DMS153 (cell line): ENCODE measurements at places on chromosomes 11 and 22.

DNA sequence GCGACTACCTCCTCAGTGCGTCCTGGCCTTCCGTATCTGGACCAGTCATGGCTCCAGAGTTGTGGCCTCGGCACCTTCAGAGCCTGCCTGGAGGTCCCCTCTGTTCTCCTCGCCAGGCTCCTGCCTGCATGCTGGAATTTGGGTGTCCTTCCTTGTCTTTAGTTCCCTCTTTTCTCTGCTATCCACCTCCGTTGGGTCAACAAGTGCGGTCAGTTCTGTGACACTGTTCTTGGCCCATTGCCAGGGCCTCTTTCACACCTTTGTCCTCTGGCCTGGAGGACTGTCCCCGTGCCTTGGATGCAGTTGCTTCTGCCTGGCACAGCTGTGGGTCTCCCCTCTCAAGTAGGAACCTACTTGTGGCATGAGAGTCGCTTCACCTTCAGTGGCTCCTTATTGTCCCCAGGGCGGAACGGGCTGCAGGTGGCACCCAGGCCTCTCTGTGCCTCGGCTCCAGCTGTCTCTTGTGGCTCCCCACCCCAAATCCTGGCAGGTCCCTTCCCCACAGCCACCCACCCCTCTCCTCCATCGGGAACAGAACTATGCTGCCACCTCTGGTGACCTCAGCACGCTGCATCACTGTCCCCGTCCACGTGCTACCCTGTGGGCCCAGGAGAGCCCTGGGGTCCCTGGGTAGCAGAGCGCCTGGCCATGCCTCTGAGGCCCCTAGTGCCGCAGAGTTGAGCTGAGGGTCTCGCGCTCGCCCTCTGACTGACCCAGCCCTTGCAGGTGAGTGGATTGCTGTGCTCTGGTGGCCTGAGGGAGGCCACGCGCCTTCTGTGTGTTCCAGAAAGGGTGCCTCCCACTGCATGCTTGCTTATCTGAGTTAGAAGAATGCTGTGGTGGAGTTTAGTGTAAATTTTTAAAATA lies 4.7 kb downstream of the DGCR8 start:
- no peak for DNase-seq

- no peak for DNase-seq
Measured at GRCh38 chr11:107272561-107272960, 185.1 kb downstream of the CWF19L2 start.

DNA sequence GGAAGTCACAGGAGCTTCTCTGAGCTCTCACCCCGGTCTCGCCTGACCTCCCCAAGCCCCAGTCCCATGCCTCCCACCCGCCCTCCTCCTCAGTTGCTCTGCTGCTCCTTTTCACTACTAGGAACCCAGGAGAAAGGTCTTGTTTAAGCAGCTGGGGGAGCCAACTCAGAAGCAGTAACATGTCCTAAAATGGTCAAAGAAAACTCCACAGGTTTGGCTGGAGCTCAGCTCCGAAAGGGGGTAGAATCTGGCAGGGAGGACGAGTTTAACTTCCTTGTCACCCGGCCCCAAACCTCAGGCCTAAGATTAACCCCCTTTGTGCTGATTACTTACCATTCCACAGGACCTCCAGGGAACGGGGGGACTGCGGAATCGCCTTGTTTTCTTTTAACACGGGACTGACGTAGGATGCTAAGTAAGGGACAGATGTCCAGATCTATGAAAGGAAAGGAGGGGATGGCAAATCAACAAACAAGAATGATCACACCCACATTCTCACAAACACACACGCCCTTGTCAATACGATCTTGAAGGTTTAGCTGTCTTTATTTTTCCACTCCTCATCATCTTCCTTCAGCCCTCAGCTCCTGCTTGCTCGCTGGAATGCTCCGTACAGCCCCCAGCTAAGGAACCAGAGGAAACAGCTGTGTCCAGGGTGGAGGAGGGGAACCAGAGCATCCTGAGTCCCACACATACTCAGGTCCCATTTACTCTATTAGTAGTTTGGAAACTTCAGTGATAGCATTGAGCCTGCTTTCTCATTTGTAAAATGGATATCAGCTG lies 13.5 kb downstream of the PCSK7 start:
- no peak for DNase-seq

GRCh38 chr11:9748361-9748970 lies 84.6 kb downstream of the SWAP70 start:
- DNase-seq, result peak; percentile 15

DNA sequence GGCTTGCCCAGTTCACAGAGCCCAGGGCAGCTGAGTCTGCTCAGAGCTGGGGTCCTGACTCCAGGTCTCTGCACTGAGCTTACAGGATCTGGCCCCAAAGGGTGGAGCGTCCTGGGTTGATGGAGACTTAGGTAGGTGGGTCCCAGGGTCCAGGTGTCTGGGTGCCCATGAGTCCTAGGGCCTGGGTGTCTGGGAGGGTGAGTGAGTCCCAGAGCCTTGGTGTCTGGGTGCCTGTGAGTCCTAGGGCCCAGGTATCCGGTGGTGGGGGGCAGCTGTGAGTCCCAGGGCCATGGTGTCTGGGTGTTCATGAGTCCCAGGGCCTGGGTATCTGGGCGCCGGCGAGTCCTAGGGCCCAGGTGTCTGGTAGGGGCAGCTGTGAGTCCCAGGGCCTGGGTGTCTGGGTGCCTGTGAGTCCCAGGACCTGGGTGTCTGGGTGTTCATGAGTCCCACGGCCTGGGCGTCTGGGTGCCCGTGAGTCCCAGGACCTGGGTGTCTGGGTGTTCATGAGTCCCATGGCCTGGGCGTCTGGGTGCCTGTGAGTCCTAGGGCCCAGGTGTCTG lies 1505.6 kb downstream of the BRD1 start:
- no peak for DNase-seq
